ENCODE measurements at places on chromosomes 5 and 9. TPM values are rescaled to one million over a fixed set of nuclear protein-coding genes. Genes with fewer than 3 reads are reported as not detected.

FLT4 gene
- total RNA-seq, result 15.7 TPM

WNT8A gene
- total RNA-seq, result not detected

DNA sequence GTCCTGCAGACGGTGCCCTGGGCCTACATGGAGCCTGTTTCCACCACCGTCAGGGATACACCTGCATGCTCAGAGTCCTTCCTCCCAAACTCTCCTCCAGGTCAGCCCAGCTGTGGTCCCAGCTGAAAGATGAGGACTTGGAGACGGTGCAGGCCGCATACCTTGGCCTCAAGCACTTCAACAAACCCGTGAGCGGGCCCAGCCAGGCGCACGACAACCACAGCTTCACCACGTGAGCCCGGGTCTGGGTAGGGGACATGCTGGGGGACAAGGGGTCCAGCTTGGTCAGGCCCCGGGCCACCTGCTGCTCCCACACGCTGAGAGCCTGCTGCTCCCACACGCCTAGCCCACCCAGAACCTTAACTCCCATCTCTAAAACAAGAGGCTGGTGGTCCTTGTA lies 16.6 kb upstream of the CARD19 start:
- H3K4me1 ChIP-seq, result peaks cover 13% of the 10 kb centered on the region
- no peak for DNase-seq
- no peak overlapping the region for H3K27ac ChIP-seq
- H3K4me3 ChIP-seq, result no peak overlapping the region
- no peaks in the 10 kb centered on the region for H3K27me3 ChIP-seq
- no peaks in the 10 kb centered on the region for H3K36me3 ChIP-seq

FIBCD1 gene
- 0.23 TPM for total RNA-seq

GRCh38 chr5:150599281-150599680 lies 41.2 kb upstream of the SYNPO start:
- no peaks in the 10 kb centered on the region for H3K27me3 ChIP-seq
- H3K4me3 ChIP-seq, result no peak overlapping the region
- H3K27ac ChIP-seq, result no peak overlapping the region

PCDHGB7 gene
- total RNA-seq, result 7.0 TPM

GRCh38 chr5:168661593-168662485 lies 82.7 kb upstream of the PANK3 start:
- H3K27me3 ChIP-seq, result no peaks in the 10 kb centered on the region
- no peak for DNase-seq
- no peaks in the 10 kb centered on the region for H3K36me3 ChIP-seq
- H3K4me3 ChIP-seq, result no peak overlapping the region
- no peak overlapping the region for H3K27ac ChIP-seq

UGT3A2 gene
- 0.64 TPM for total RNA-seq

Data from neural crest cell (in vitro differentiated cells).